Natural killer cell (primary cell): ENCODE measurements at places on chromosomes 7 and 10. TPM values are rescaled to one million over a fixed set of nuclear protein-coding genes. Genes with fewer than 3 reads are reported as not detected.
A peak's percentile ranks its signal among the peaks of the same experiment; 100 is the strongest.

GRCh38 chr7:33640741-33641140 lies 264.6 kb upstream of the BMPER start:
- H3K36me3 ChIP-seq, result no peaks in the 10 kb centered on the region
- H3K4me3 ChIP-seq, result no peak overlapping the region
- peaks cover 3% of the 10 kb centered on the region for H3K4me1 ChIP-seq
- H3K27me3 ChIP-seq, result no peaks in the 10 kb centered on the region
- DNase-seq, result no peak

DNA sequence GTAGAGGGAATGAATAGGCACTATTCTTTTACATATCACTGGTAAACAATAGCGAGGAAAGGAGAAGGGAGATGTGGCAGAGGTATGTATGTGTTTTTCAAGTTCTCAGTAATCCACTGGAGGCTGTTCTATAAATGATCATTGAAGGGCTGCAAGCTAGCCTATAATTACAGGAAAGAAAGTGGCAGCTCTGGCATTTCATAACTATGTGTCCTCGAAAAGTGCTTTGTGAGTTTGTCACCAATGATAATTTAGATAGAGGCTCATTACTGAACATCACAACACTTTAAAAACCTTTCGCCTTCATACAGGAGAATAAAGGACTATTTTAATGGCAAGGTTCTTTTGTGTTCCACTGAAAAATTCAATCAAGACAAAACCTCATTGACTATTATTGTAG lies 235.1 kb downstream of the FOXP2 start:
- DNase-seq, result no peak
- no peaks in the 10 kb centered on the region for H3K27me3 ChIP-seq
- no peaks in the 10 kb centered on the region for H3K36me3 ChIP-seq
- H3K27ac ChIP-seq, result no peak overlapping the region
- no peaks in the 10 kb centered on the region for H3K4me1 ChIP-seq

DNA sequence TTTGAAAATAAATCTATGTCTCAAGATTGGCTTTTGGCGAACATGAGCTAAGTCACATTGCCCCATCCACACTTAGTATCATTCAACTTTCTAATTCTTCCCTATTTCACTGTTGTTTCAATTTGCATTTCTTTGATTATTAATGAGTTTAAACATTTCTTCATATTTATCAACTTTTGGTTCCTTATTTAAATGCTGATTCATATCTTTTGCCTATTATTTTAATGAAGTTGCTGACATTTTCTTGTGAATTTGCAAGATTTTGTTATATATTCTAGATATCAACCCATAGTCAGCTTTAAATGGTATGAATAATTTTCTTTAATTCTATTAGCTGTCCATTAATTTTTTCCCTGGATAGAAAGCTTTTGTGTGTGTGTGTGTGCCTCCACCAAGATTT lies 14.4 kb upstream of the TSGA13 start:
- H3K27me3 ChIP-seq, result no peaks in the 10 kb centered on the region
- H3K4me1 ChIP-seq, result no peaks in the 10 kb centered on the region
- H3K36me3 ChIP-seq, result no peaks in the 10 kb centered on the region
- no peak for DNase-seq

The CALHM3 gene
- total RNA-seq, result not detected

DNA sequence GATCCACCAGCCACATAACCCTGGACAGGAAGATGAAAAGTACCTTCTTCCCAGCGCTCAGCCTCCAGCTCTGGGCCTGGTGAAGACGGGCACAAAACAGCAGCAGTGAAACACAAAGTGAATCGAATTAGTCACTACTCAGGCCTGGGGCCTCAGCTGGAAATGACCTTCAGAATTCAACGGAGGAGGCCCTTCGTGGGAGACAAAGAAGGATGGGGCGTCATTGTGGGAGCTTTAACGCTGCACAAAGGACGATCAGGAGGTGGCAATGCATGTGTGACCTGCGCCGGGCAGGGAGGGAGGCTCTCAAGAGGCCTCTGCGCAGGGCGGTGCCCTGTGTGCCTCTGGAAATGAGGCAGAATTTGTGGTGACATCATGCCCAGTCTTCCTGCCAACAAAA lies 161.9 kb downstream of the DNAJB6 start:
- no peak overlapping the region for H3K4me3 ChIP-seq
- no peak overlapping the region for H3K27ac ChIP-seq
- DNase-seq, result peak; percentile 7
- H3K4me1 ChIP-seq, result peaks cover 16% of the 10 kb centered on the region

The VPS37D gene
- total RNA-seq, result 0.40 TPM

GRCh38 chr10:24202181-24202570 lies 6.8 kb upstream of the KIAA1217 start:
- H3K36me3 ChIP-seq, result no peaks in the 10 kb centered on the region
- no peaks in the 10 kb centered on the region for H3K27me3 ChIP-seq
- H3K27ac ChIP-seq, result no peak overlapping the region
- DNase-seq, result no peak

GRCh38 chr10:43821103-43821502 lies 172.4 kb upstream of the ZNF32 start:
- DNase-seq, result no peak
- H3K36me3 ChIP-seq, result no peaks in the 10 kb centered on the region
- no peak overlapping the region for H3K4me3 ChIP-seq
- peaks cover 16% of the 10 kb centered on the region for H3K4me1 ChIP-seq
- no peaks in the 10 kb centered on the region for H3K27me3 ChIP-seq

DNA sequence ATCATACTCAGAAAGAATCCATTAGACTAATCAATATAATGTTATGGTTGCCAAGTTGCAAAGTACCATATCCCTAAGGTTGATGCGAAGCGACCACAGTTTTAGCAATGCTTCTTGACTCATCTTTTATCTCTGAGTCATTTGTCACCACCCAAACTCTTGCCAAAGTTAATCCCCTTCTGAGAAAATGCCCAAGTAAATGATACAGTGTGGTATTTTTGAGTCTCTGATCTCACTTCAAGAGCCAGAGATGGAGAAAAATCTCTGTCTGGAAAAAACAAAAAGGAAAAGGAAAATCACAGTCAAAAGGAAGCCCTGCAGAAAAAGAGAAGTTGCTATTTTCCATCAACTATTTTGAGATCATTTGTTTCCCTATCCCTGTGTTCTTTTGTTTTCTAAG lies 26.7 kb upstream of the OTUD1 start:
- DNase-seq, result no peak
- no peaks in the 10 kb centered on the region for H3K4me1 ChIP-seq
- H3K4me3 ChIP-seq, result no peak overlapping the region
- H3K27ac ChIP-seq, result no peak overlapping the region
- no peaks in the 10 kb centered on the region for H3K27me3 ChIP-seq

DNA sequence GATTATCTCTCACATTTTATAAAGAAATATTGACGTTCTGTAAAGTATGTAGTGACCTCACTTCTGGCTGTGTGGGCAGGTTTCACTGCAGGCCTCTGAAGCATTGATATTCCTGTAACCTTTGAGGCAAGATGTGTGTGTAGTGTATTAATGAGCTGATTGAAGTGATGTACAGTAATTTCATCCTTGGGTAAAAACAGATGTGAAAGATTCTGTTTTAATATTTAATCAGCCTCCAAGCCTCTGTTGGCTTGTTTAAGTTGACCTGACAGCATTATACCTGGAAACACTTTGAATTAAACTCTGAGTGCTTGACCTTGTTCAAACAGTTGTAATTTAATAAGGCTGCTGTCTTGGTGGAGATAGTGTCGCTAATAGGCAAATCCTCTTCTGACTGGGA lies 74.9 kb downstream of the KAT6B start:
- H3K27ac ChIP-seq, result no peak overlapping the region
- no peaks in the 10 kb centered on the region for H3K27me3 ChIP-seq
- no peak for DNase-seq
- H3K4me3 ChIP-seq, result no peak overlapping the region
- no peaks in the 10 kb centered on the region for H3K36me3 ChIP-seq

DNA sequence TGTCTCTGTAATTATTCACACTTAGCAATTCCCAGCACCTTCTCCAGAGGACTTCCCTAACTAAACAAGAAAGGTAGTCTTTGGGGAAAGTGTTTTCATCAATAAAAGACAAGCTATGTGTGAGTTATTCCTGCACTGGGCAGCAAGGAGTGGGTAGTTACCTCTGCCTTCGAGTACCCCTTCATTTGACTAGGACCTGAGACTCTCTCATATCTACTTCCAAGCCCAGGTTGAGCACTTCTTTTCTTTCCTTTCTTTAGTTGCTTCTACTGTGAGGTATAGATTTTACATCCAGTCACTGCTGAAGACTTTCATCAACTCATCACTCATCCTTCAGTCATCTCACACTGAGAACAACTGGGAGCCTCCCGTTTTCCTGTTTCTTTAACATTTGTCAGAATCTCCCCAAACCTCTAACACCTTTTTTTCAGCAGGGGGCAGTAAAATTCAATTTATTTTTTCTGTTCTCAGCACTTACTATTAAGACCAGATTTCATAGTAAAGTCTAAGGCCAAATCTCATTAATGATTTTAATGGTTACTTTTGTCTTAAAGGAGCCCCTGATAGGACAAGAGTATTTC lies 80.1 kb upstream of the PRSS1 start:
- no peaks in the 10 kb centered on the region for H3K36me3 ChIP-seq
- no peak overlapping the region for H3K27ac ChIP-seq
- DNase-seq, result no peak
- no peaks in the 10 kb centered on the region for H3K27me3 ChIP-seq
- peaks cover 9% of the 10 kb centered on the region for H3K4me1 ChIP-seq

DNA sequence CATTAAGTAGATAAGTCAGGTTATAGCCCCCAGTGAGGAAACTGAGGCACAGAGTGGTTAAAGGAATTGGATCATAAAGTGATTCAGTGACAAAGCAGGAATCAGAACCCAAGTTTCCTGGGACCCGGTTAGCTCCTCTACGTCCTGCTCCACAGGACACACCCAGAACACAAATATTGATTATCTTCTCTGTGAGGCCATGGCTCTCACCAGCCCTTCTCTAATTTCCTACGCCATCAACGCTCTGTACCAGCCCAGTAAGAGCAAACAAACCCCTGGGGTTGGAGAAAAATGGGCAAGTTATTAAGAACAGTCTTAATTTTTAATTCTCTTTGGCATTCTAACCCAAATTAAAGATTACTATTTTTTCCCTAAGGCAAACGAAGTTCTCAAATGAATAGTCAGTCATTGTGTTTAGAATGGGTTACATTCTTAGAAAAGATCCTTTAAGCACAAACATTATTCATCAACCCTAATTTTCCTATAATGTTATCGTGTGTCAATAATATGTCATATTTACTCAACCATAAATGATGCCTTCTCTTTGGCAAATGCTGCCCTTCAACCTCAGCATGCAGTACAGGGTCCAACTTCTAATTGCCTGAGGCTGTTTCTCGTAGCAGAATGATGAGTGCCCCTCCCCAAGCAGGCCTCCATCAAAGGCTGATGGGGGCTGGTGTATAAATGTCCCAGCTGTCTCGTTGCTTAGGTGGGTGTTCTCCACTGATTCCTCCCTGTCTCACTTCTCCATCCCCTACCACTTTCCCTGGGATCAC lies 25.4 kb upstream of the TM9SF3 start:
- DNase-seq, result no peak
- no peak overlapping the region for H3K4me3 ChIP-seq

DNA sequence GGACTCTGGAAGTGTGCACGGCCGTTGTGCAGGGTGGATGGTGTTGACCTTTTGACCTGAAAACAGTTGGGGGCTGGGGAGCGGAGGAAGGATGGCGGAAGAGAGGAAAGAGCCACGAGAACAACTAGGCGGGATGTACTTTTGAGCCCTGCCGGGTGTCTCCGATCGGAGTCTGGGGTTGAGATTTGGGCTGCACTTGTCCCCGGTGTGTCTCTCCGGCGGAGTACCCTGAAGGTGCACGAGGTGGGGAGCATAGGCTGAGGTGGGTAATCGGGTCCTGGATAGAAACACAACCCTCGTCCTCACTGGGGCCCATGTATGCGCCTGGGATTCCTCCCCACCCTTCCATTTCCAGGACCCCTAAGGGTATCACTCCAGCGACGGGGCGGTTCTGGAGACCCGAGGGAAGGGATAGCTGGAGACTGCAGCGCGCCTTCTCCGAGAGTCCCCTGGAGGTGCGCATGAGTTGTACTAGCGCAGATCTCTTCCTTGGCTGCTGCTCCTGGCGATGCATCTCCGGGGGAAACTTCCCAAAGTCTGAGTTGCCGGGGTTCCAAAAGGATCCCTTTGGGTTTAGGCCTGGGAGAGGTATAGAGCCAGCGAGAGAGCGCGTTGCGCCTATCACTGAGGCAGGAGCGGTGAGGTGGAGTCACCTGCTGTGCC lies 4.6 kb upstream of the HMX2 start:
- DNase-seq, result no peak
- peaks cover 81% of the 10 kb centered on the region for H3K27me3 ChIP-seq
- H3K27ac ChIP-seq, result no peak overlapping the region
- H3K4me3 ChIP-seq, result no peak overlapping the region
- H3K36me3 ChIP-seq, result no peaks in the 10 kb centered on the region

The NYAP1 gene
- 0.12 TPM for total RNA-seq

- H3K27me3 ChIP-seq, result no peaks in the 10 kb centered on the region
- no peak overlapping the region for H3K4me3 ChIP-seq
- H3K36me3 ChIP-seq, result no peaks in the 10 kb centered on the region
- peaks cover 26% of the 10 kb centered on the region for H3K4me1 ChIP-seq
Observed at GRCh38 chr10:329361-330099, 194.3 kb downstream of the ZMYND11 start.

The DGKB gene
- not detected for total RNA-seq

The PSD gene
- 1.9 TPM for total RNA-seq

GRCh38 chr10:118092209-118092608 lies 45.5 kb upstream of the RAB11FIP2 start:
- no peak overlapping the region for H3K4me3 ChIP-seq
- no peaks in the 10 kb centered on the region for H3K4me1 ChIP-seq

DNA sequence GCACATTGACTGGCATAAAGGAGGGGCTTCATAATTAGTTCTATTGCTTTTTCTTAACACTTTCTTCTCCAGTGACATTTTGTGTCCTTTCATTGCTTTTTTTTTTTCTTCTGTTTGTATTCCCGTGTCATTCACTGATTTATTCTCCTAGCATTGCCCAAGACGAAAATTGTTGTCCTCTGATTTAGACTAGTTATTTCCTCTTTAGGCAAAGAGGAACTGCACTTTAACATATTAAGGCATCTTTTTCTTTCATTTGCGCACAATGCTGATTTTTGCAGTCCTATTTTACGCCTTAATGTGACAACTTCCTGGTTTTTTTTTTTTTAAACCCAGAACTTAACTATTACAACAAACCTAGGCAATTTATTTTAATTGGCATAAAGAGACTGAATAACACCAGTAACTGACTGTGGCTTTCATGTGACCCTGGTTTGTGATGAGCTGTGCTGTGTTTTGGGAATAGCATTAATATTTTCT lies 39.7 kb downstream of the ARID5B start:
- no peaks in the 10 kb centered on the region for H3K27me3 ChIP-seq
- DNase-seq, result peak; percentile 47
- peaks cover 7% of the 10 kb centered on the region for H3K36me3 ChIP-seq

The ABCB4 gene
- total RNA-seq, result 0.63 TPM

DNA sequence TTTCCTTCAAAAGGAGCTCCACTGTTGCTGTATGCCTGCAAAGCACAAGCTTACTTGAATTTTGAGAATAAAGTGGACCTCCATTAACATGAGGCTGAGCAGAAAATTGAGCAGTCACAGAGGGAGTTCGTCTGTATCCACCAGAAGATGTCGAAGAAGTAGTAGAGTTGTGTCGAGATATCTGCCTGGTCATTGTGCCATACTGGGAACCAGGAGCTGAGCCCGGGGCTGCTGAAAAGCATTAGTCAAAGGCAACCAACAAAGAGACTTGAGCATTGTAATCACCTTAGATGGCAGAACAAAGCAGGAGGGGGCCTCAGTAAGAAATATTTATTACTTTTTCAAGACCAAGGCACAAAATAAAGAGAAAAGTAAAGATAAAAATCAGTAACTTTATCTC lies 61.5 kb downstream of the PDSS1 start:
- H3K36me3 ChIP-seq, result peaks cover 42% of the 10 kb centered on the region
- H3K27ac ChIP-seq, result no peak overlapping the region
- DNase-seq, result no peak
- no peak overlapping the region for H3K4me3 ChIP-seq
- H3K27me3 ChIP-seq, result no peaks in the 10 kb centered on the region
